ENCODE measurements at places on chromosomes 3 and 15. TPM values are rescaled to one million over a fixed set of nuclear protein-coding genes. Genes with fewer than 3 reads are reported as not detected.
A peak's percentile ranks its signal among the peaks of the same experiment; 100 is the strongest.

- H3K27me3 ChIP-seq = no peaks in the 10 kb centered on the region
- H3K27ac ChIP-seq = no peak overlapping the region
- H3K4me1 ChIP-seq = no peaks in the 10 kb centered on the region
- no peak overlapping the region for H3K4me3 ChIP-seq
Measured at GRCh38 chr3:165446555-165446954, 250.4 kb upstream of the SLITRK3 start.

DNA sequence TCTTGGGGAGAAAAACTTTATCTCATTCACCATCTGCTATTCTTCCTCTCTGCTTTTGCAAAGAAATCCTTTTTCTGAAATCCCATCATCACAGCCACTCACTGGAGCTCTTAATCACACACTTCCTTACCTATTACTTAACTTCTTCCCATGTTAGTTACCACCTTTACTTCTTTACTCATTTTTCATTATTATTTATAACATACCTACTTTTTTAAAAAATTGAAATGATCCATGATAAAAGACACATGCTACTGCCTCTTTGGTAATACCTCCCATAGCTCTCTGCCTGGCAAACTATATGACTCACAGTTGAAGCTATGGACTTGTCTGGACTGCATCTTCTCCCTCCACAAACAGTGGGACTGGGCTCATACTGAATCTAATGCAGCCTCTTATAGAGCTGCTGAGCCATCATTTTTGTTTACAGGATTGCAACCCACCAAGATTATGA lies 150.3 kb downstream of the TNIK start:
- no peaks in the 10 kb centered on the region for H3K27me3 ChIP-seq
- no peak for DNase-seq
- H3K4me1 ChIP-seq = no peaks in the 10 kb centered on the region

DNA sequence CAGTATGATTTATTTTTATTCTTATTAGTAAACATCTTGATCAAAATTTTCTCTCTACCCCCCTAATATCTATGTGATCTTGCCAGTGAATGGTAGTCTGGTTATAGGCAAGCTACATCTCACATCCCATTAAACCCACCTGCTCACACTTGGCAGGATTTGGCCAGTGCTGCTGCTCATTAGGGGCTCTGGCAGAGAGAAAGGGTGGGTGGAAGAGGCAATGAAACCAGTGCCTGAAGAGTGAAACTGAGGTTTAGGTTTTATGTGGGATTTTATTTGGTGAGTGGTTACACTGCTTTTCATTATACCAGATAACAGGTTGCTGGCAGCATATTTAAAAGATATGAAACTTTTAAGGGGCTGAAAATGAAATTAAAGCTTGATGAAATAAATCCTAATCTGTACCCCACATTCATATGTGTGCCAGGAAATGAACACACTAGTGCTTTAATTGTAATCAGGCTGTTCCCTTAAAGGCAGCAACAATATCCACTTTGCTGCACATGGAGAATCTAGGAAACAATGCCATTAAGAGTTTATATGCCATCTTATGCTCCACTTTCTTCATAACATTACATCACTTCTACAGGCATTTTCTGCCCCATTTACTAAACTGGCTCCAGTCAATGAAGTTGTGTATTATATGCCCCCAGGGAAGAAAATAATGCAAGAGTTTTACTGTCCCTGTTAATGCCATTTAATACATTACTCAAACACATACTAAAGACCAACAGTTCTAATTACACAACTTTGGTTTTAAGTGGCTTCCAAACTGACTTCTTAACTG lies 688.7 kb downstream of the MECOM start:
- DNase-seq = no peak
- H3K4me3 ChIP-seq = no peak overlapping the region
- no peak overlapping the region for H3K27ac ChIP-seq

The ONECUT1 gene
- 56.8 TPM for total RNA-seq

The DOCK3 gene
- total RNA-seq = not detected

The SPTBN5 gene
- total RNA-seq = 0.98 TPM

GRCh38 chr15:32861761-32862160 lies 144.0 kb downstream of the GREM1 start:
- no peaks in the 10 kb centered on the region for H3K4me1 ChIP-seq
- DNase-seq = peak; percentile 29
- H3K27me3 ChIP-seq = no peaks in the 10 kb centered on the region
- no peak overlapping the region for H3K4me3 ChIP-seq
- no peak overlapping the region for H3K27ac ChIP-seq

- no peaks in the 10 kb centered on the region for H3K36me3 ChIP-seq
- H3K4me3 ChIP-seq = peak overlapping the region; percentile 23
- H3K4me1 ChIP-seq = no peaks in the 10 kb centered on the region
- H3K27me3 ChIP-seq = no peaks in the 10 kb centered on the region
Measured at GRCh38 chr3:73513260-73513659, 111.5 kb downstream of the PDZRN3 start.

The MLF1 gene
- total RNA-seq = 0.12 TPM

- H3K36me3 ChIP-seq = peaks cover 8% of the 10 kb centered on the region
- no peak for DNase-seq
- no peaks in the 10 kb centered on the region for H3K27me3 ChIP-seq
- H3K4me1 ChIP-seq = no peaks in the 10 kb centered on the region
- no peak overlapping the region for H3K4me3 ChIP-seq
- no peak overlapping the region for H3K27ac ChIP-seq
Measured at GRCh38 chr3:14174483-14174882, 3.9 kb downstream of the XPC start.

DNA sequence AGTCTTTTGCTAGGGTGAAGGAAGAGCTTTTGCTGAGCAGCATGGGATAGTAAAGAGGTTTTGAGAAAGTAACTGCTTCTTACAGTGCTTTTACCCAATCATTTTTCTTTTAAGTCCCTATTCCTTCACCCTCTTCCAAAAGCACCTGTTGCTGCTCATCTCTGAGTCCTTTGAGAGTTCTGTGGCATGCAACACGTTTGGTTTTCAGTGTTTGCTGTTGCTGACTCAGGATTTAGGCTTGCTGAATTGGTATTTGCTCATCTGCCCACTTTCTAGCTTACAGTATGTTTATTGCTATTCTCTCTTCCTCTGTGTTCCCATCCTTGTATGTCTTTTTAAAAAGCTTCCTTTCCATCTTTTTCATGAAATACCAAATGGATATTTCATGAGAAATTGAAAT lies 55.9 kb upstream of the THRB start:
- no peak for DNase-seq
- H3K27me3 ChIP-seq = no peaks in the 10 kb centered on the region
- H3K4me3 ChIP-seq = no peak overlapping the region

- H3K27me3 ChIP-seq = no peaks in the 10 kb centered on the region
- no peak overlapping the region for H3K27ac ChIP-seq
- H3K4me3 ChIP-seq = no peak overlapping the region
Measured at GRCh38 chr3:167892205-167892604, 156.7 kb downstream of the SERPINI1 start.

The CCDC80 gene
- 5.8 TPM for total RNA-seq

- H3K36me3 ChIP-seq = no peaks in the 10 kb centered on the region
- no peak for DNase-seq
- H3K27me3 ChIP-seq = no peaks in the 10 kb centered on the region
- no peak overlapping the region for H3K4me3 ChIP-seq
Measured at GRCh38 chr3:43210049-43211027, 76.0 kb upstream of the SNRK start.

- no peak overlapping the region for H3K4me3 ChIP-seq
- H3K36me3 ChIP-seq = no peaks in the 10 kb centered on the region
Measured at GRCh38 chr3:19348941-19349564, 200.7 kb downstream of the KCNH8 start.

DNA sequence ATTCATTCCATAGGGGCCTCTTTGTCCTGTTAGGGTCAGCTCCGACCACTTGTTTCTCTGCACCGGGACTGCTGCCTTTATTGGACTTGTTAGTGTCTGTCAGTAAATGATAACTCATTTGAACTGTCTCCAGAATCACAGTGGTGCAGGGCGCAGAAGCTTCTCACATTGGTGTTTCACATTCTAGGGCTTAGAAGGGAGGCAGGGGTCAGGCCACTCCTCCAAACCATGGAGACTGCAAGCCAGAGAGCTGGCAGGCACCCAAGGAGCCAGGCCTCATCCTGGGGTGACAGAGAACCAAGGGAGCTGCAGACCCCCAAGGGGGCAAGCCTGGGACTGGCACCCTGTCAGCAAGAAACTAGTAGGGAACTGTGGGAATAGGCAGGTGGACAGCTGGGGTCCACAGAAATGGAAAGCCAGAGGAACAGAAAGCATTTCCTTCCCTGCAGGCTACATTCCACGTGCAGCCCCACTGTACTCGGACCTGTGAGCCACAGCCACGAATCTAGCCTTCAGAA lies 49.1 kb downstream of the CCNL1 start:
- H3K27me3 ChIP-seq = no peaks in the 10 kb centered on the region
- H3K4me1 ChIP-seq = no peaks in the 10 kb centered on the region
- no peaks in the 10 kb centered on the region for H3K36me3 ChIP-seq
- no peak overlapping the region for H3K27ac ChIP-seq

DNA sequence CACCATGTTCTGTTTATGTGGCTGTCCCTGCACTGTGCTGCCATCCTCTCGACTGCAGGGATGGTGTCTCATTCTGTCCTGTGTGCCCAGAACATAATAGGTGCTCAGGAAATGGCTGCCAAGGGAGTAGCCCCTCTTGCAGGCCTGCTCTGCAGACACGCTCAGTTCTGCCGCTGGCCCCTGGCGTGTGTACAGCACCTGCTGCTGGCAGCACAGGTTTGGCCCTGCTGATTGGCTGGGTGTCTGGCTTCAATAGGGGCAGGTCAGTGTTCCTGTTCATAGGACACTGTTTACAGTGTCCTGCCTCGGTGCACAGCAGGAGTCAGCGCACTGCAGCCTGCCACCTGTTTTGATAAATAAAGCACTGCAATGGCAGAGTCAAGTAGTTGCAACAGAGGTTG lies 146.9 kb downstream of the DNAJB8 start:
- no peaks in the 10 kb centered on the region for H3K27me3 ChIP-seq
- H3K4me3 ChIP-seq = no peak overlapping the region
- H3K27ac ChIP-seq = no peak overlapping the region
- no peaks in the 10 kb centered on the region for H3K36me3 ChIP-seq
- H3K4me1 ChIP-seq = no peaks in the 10 kb centered on the region

The COL7A1 gene
- 1.4 TPM for total RNA-seq

DNA sequence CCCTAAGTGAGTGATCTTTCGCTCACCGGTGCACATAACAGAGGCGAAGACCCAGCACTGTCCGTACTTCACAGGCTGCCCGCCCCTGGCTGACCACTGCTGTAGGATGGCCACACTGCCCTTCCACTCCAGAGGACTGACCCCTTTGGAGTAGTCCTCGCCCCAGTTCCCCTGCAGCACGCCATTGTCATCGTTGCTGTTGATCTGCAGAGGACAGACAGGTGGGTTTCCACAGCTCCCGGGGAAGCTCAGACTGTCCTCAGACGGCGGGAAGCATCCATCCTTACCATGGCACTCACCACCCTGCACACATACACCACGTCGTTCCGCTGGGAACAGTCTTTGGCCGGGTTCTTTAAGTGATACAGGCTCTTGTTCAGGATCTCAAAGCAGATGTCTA lies 20.5 kb upstream of the TGM5 start:
- no peak overlapping the region for H3K27ac ChIP-seq
- no peak for DNase-seq
- no peak overlapping the region for H3K4me3 ChIP-seq
- H3K36me3 ChIP-seq = no peaks in the 10 kb centered on the region

The KBTBD8 gene
- total RNA-seq = 2.2 TPM

The HES1 gene
- total RNA-seq = 16.0 TPM

The DAPK2 gene
- total RNA-seq = 9.8 TPM

The MITF gene
- 3.9 TPM for total RNA-seq

DNA sequence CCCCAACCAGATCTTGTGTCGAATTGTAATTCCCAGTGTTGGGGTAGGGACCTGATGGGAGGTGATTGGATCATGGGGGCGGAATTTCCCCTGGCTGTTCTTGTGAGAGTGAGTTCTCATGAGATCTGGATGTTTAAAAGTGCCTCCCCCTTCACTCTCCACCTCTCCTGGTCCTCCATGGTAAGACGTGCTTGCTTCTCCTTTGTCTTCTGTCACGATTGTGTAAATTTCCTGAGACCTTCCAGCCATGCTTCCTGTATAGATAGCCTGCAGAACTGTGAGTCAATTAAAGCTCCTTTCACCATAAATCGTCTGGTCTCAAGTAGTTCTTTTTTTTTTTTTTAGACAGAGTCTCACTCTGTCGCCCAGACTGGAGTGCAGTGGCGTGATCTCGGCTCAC lies 42.3 kb downstream of the NR1D2 start:
- no peaks in the 10 kb centered on the region for H3K36me3 ChIP-seq
- no peak overlapping the region for H3K27ac ChIP-seq
- no peak overlapping the region for H3K4me3 ChIP-seq
- no peak for DNase-seq
- H3K4me1 ChIP-seq = no peaks in the 10 kb centered on the region

DNA sequence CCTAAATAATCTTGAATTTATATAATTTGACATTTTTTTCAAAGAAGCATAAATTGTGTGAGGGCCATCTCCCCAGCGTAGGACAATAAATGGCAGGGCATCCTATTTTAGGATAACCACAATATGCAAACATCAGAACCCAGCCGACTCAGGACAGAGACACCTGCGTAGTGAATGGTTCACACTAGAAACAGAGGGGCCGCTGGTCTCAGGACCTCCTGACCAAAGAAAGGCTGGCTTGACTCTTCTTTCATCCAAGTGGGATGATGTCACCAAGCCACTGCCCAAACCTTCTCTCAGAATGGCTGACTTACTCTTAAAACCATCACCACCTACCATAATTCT lies 162.1 kb downstream of the FOXP1 start:
- H3K4me3 ChIP-seq = no peak overlapping the region
- H3K27me3 ChIP-seq = no peaks in the 10 kb centered on the region
- H3K27ac ChIP-seq = no peak overlapping the region
- no peaks in the 10 kb centered on the region for H3K36me3 ChIP-seq
- no peak for DNase-seq

- peak; percentile 68 for DNase-seq
- peak overlapping the region; percentile 78 for H3K4me3 ChIP-seq
- H3K4me1 ChIP-seq = peaks cover 59% of the 10 kb centered on the region
- H3K27me3 ChIP-seq = no peaks in the 10 kb centered on the region
Measured at GRCh38 chr15:70096215-70097062, 1.3 kb downstream of the TLE3 start.

The CHDH gene
- total RNA-seq = 28.6 TPM

- H3K36me3 ChIP-seq = no peaks in the 10 kb centered on the region
- no peaks in the 10 kb centered on the region for H3K4me1 ChIP-seq
Measured at GRCh38 chr3:116740293-116740692, 30.7 kb downstream of the TUSC7 start.

GRCh38 chr3:81624756-81625155 lies 136.7 kb downstream of the GBE1 start:
- H3K27ac ChIP-seq = no peak overlapping the region
- no peak for DNase-seq
- H3K4me1 ChIP-seq = no peaks in the 10 kb centered on the region
- no peaks in the 10 kb centered on the region for H3K36me3 ChIP-seq
- no peaks in the 10 kb centered on the region for H3K27me3 ChIP-seq

GRCh38 chr3:196423044-196423781 lies 9.0 kb downstream of the UBXN7 start:
- peak; percentile 58 for DNase-seq
- no peak overlapping the region for H3K27ac ChIP-seq
- no peak overlapping the region for H3K4me3 ChIP-seq
- no peaks in the 10 kb centered on the region for H3K4me1 ChIP-seq
- H3K27me3 ChIP-seq = no peaks in the 10 kb centered on the region

The CATSPER2 gene
- total RNA-seq = 0.74 TPM

GRCh38 chr3:161740421-161740820 lies 243.8 kb downstream of the OTOL1 start:
- no peak overlapping the region for H3K4me3 ChIP-seq
- H3K27ac ChIP-seq = no peak overlapping the region
- H3K36me3 ChIP-seq = no peaks in the 10 kb centered on the region
